ENCODE measurements at places on chromosomes 1 and 21.

DNA sequence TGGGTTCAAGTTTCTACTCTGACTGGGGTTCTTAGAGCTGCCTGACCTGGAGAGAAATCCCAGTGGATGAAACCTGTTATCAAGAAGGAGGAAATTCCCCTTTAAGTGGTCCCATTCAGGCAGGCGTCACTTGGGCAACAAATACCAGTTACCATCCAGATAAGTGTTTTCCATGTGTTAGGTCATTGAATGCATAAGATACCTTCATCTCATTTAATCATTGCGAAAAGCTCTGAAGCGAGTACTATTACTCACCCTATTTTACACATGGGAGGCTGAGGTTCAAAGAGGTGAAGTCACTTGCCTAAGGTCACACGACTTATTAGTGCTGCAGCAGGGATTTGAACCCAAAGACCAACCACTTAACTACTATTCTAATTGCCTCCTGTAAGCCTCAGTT, 45.5 kb upstream of the RPL11 start:
- no peak for DNase-seq

DNA sequence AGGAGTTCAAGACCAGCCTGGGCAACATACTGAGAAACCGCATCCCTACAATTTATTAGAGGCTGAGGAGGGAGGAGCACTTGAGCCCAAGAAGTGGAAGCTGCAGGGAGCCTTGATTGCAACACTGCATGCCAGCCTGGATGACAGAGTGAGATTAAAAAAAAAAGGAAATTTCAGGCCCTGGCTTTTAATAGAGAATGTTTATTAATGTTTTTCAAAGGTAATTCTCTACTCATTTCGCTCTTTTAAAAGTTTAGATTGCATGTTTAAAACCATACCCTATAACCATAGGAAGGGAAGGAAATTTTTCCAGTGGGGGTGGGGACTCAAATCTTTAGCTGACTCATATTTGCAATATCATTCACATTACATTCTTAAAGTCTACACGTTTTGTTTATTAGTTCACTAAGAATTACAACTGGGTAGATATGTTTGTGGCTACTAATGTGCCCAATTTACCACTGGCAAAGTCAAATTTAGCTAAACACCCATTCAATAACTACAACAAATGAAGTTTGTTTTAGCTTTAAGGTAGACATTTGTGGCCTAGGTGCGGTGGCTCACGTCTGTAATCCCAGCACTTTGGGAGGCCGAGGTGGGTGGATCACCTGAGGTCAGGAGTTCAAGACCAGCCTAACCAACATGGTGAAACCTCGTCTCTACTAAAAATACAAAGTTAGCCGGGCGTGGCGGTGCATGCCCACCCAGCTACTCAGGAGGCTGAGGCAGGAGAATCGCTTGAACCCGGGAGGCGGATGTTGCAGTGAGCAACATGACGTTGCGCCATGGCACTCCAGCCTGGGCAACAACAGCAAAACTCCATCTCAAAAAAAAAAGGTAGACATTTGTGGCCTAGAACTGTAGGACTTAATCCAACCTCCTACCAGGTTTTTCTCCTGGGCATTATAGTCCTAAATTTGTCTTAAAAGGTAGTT, 5.0 kb downstream of the KDM5B start:
- no peak for DNase-seq

DNA sequence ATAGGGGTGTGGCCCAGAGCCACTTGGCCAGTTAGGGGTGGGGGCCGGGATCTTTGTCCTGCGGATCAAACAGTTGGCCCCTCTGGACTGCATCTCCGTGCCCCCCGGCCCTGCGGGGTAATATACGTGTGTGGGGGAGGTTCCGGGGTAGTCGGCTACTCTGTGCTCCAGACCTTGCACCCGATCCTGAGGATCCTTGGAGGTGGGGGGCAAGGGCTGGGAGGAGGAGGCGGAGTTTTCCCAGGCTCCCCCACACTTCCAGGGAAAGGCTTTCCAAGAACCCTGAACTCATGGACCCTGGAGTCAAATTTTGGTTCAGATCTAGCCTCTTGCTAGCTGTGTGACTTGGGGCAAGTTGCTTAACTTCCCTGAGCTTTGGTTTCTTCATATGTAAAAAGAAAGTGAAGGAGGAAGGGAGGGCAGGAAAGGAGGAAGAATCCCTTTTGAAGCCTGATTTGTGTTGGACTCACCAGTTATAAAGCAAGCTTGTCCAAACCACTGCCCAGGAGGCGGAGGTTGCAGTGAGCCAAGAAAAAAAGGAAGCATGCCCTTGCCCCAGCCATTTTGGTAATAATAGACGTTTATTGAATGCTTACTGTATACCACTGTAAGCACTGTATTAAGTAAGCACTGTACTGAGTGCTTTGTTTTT, 686 bp downstream of the MIIP start:
- no peak for DNase-seq

GRCh38 chr1:177172866-177173265, 2.1 kb downstream of the BRINP2 start:
- no peak for DNase-seq

- DNase-seq: no peak
Measured at GRCh38 chr1:931380-932172, 7.9 kb downstream of the SAMD11 start.

GRCh38 chr1:226001963-226002666, 3.0 kb upstream of the SDE2 start:
- peak; percentile 63 for DNase-seq

GRCh38 chr21:32329331-32329730, 30.7 kb downstream of the MRAP start:
- DNase-seq: no peak

- DNase-seq: no peak
Measured at GRCh38 chr1:167132301-167133010, 38.6 kb downstream of the STYXL2 start.

GRCh38 chr1:205582471-205583291, 49.1 kb downstream of the ELK4 start:
- DNase-seq: no peak

GRCh38 chr1:201280884-201281283, 2.4 kb upstream of the PKP1 start:
- DNase-seq: no peak

- DNase-seq: no peak
Measured at GRCh38 chr1:164756741-164757140, 197.8 kb downstream of the PBX1 start.

DNA sequence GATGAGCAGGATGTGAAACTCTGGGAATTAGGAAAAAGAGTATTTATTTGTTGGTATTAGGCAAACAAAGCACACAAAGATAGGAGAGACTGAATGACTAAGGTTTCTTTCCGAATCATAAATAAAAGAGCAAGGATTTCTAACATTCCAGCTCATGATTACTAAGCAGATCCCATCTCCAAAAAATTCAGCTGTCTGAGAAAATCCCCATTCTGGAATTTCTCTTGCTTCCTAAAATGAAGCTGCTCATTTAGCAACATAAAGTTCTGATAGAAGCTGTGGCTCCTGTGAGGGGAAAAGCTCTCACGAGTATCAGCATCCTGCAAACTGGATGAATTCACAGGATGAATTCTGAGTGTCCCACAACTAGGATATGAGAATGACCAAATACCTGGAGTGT, 6.7 kb upstream of the SH2D5 start:
- DNase-seq: no peak
